Mammary epithelial cell (primary cell): ENCODE measurements at places on chromosomes 7 and 10.

GRCh38 chr7:111987115-111987826 lies 218.9 kb downstream of the DOCK4 start:
- peak; percentile 62 for DNase-seq

DNA sequence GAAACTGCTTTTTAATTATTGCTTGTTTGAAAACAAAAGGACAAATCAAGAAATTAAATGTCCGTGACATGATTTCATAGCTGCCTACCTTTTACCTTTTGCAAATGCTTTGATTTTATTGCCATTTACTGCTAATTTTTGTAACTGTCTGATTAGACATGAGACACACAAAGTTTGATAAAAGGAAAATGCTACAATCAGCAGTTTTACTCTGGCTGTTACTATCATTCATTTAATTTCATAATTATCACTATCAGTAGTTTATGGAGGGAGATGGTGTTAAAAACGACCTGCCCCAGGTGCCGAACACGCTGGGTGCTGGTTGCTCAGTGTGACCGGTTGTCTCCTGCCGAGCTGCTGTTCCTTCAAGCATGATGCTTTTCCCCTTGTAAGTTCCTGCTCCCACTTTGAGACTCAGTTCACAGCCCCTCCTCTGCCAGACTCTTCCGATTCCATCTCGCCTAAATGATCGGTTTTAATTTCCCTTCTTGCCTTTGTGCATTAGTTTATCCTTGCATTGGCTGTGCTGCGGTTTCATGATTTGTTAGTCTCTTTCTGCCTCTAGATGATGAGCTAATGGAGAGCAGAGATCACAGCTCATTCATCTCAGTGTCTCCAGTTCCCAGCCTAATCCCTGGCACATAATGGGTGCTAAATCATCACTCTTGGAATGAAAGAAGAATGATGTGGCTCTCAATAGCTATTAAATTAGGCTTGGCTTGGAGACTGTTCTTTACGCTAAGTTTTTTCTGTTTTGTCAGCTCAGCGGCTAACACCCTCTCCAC lies 110.6 kb downstream of the PFKFB3 start:
- DNase-seq: no peak

GRCh38 chr7:99437946-99438572 lies 539 bp downstream of the PTCD1 start:
- DNase-seq: no peak

DNA sequence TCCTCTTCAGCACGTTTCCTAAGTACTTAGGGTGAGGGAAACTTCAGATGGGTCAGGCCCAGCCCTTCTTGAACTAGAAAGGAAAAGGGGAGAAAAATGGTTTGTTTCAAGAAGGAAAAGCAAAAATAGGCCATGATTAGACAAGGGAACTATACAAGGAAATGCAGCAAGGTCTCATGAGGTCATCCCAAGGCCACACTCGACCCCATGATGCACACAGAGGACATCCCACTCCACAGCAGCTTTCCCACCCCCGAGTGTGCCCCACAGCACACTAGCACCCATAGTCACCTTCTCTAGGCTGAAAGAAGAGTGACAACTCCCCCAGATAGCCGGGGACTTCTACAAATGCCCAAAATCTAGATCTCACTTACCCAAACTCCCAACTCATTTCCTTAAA lies 173.4 kb downstream of the FAM107B start:
- no peak for DNase-seq

- peak; percentile 74 for DNase-seq
Observed at GRCh38 chr10:99921948-99922347, 87.8 kb downstream of the DNMBP start.

GRCh38 chr10:7853226-7853842 lies 35.0 kb downstream of the TAF3 start:
- DNase-seq: no peak

DNA sequence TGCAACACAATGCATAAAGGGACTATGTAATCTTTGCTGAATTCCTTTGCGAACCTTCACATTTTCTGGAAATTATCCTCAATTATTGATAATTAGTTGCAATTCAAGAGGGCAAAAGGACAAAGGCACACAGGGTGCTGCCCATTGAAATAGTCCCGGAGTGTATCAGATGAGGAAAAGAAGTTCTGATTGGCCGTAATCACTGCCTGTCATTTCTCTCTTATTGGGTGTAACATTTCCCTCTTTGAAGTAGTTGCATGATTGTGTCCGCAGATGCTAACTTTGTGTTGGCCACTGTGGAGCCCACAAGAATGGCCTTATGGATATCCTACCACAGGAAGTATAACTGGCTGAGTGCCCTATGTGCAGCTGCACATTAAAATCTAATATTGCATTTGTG lies 35.1 kb upstream of the TAS2R16 start:
- no peak for DNase-seq

GRCh38 chr7:49247759-49248158 lies 323.4 kb downstream of the CDC14C start:
- DNase-seq: no peak

DNA sequence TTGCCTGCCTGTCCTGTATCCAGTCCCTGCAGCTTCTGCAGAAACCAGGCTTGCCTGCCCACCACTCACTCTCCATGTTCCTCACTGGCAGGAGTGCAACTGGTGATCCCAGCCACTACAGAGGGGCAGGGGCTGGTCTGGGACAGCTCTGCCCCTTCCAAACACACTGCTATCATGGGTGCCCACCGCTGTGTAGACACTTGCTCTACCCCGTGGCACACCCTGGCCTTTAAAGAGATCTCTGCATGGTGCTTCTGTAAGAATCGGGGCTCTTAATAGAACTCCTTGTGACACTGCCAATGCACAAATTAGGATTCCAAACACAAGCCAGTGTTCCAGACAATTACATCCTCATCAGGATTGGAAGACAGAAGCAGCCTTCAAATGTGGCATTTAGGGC lies 41.7 kb downstream of the C10orf90 start:
- DNase-seq: no peak

GRCh38 chr10:103491729-103492364 lies 1.7 kb upstream of the NEURL1 start:
- DNase-seq: peak; percentile 84

GRCh38 chr7:36291387-36292316 lies 98.0 kb upstream of the ANLN start:
- DNase-seq: peak; percentile 52

GRCh38 chr10:6843481-6843881 lies 263.4 kb upstream of the PRKCQ start:
- no peak for DNase-seq

DNA sequence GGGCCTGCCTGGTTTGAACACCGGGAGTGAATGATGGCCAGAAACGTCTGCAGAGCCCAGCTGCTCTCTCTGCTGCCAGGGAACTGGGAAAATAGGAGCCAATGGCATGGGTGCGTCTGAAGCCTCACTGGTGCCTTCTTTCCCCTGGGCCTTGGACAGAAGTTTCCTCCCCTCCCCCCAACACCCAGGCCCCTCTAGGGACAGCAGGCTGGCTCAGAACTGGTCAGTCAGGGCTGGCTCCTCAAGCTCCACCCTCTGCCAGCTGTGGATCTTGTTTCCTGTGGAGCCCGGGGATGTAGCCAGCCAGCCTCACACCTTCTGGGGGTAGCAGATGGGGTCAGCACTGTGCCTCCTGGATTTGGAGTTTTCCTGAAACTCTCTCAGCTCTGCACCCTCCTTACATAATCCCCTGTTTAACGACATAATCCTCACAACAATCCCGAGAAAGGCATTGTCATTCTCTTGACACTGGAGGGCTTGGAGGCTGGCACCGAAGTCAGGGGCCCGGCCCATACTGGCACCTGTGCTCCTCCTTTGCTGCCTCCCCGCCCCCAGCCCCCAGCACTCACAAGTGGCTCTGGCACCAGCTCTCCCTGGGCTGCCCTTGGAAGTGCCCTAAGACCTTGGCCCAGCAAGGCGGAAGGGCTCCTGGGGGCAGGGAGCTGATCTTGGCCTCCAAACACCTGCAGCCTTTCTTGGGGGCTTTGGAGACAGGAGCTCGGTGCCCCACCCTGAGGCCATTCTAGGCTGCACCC lies 5.7 kb downstream of the LDB3 start:
- no peak for DNase-seq

GRCh38 chr10:3111621-3112163 lies 44.3 kb downstream of the PFKP start:
- no peak for DNase-seq

DNA sequence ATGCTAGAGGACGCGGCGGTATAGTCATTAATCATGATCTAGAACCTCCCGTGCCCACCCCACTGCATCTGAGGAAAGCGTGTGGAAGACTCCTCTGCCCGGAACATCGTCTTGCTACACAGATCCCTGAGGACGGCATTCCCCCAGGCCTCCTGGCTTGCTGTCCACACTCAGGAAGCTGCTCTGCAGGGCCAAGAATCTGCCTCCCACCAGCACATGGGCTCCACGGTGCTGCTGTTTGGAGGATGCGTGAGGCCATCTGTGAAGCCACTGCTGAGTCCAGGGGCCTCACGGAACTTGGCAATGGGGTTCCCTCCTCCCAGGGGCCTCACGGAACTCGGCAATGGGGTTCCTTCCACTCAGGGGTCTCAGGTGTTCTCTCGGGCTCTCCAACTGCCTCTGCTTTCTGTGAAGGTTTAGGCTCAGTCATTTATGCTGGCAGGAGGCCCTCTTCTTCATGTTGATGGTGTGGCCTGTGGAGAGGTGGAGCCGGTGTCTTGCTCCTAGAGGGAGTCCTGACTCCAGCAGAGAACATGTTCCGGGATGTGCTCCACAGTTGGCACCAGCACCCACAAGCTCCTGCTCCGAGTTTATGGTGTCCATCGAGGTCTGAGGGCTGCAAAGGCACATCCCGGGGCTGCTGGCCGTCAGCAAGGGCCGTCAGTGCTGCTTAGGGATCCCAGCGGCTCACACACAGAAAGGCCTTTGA lies 273.3 kb downstream of the DNAJB6 start:
- no peak for DNase-seq

DNA sequence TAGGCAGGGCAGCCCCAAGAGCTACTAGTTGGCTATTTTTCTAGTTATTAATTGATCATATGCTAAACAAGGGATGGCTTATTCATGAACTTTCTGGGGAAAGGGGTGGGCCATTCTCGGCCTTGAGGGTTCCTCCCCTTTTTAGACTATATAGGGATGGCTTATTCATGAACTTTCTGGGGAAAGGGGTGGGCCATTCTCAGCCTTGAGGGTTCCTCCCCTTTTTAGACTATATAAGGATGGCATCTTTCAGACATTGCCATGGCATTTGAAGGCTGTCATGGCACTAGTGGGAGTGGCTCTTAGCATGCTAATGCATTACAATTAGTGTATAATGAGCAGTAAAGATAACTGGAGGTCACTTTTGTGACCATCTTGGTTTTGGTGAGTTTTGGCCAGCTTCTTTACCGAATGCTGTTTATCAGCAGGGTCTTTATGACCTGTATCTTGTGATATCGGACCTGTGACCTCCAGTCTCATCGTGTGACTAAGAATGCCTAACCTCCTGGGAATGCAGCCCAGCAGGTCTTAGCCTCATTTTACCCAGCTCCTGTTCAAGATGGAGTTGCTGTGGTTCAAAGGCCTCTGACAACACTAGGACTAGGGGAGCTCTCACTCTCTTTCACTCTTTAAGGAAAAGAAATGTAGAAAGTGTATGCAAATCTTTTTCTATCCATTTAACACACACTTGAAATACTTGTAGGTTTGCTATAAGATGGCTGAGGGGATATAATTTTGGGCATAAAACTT lies 7.8 kb downstream of the FHIP2A start:
- no peak for DNase-seq

GRCh38 chr10:12391206-12391605 lies 41.9 kb downstream of the CAMK1D start:
- no peak for DNase-seq

- DNase-seq: no peak
Observed at GRCh38 chr10:61970182-61971002, 68.9 kb downstream of the ARID5B start.
